Natural killer cell treated with Interleukin-12 subunit alpha and Interleukin-12 subunit beta and Interleukin-15 and Interleukin-18, amount 100 ng/mL, for 72 hours (primary cell): ENCODE measurements at places on chromosomes 6 and 20. TPM values are rescaled to one million over a fixed set of nuclear protein-coding genes. Genes with fewer than 3 reads are reported as not detected.

NNAT gene
- total RNA-seq: 0.71 TPM

EYA2 gene
- not detected for total RNA-seq

SGK2 gene
- 1.7 TPM for total RNA-seq

PROKR2 gene
- total RNA-seq: not detected

CLPSL2 gene
- not detected for total RNA-seq

SYNDIG1 gene
- total RNA-seq: not detected

PCED1A gene
- 53.8 TPM for total RNA-seq

IL17A gene
- not detected for total RNA-seq

RRAGD gene
- total RNA-seq: 0.98 TPM

TNNC2 gene
- not detected for total RNA-seq
